ENCODE measurements at places on chromosomes 12 and 14.

DNA sequence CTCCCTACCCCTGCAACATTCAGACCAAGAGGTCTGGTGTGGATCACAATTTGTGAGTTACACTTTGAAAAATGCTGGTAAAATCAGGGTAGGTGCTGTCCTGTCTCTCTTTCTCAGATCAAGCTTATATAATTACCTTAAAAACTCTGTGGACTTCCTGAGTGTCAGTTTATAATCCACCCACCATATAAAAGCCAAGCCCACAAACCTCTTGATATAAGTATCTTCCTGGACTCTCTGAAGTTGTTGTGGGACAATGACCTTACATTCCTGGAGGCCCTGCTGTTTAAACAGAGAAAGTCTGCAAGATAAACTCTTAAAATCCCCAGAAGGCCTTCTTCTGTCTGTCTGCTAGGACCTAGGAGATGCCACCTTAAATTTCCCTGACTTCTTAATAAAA, 11.4 kb upstream of the KTN1 start:
- DNase-seq = no peak

- no peak for DNase-seq
Observed at GRCh38 chr12:14573118-14573517, 5.4 kb upstream of the PLBD1 start.

DNA sequence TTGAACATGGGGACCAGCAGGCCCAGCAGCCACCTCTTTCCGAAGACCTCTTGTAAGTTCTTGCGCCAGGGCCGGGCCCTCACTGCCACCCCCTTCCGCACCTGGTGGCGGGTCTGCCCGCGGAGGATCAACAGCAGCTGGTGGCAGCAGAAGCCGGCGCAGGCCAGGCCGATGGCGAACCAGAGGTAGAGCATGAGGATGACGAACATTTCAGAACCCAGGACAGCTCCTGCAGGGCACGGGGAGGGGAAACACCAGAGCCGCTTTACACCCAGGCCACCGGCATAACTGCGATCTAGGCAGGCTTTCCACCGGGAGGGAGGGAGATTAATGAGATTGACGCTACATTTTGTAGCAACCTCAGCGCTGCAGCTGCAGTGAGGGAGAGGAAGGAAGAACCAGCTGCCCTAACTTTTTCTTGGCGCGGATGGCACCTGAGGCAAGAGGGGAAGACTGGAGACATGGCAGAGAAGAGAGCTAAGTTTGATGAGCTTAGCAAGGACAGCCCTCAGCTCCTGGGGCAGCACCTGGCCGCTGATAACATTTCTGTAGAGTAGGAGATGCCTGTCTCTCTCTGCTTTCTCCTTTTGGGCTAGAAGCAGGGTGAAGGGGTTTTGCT, 7.8 kb downstream of the ZDHHC22 start:
- DNase-seq = peak; percentile 54

- no peak for DNase-seq
Observed at GRCh38 chr12:111435661-111436201, 30.0 kb downstream of the SH2B3 start.

DNA sequence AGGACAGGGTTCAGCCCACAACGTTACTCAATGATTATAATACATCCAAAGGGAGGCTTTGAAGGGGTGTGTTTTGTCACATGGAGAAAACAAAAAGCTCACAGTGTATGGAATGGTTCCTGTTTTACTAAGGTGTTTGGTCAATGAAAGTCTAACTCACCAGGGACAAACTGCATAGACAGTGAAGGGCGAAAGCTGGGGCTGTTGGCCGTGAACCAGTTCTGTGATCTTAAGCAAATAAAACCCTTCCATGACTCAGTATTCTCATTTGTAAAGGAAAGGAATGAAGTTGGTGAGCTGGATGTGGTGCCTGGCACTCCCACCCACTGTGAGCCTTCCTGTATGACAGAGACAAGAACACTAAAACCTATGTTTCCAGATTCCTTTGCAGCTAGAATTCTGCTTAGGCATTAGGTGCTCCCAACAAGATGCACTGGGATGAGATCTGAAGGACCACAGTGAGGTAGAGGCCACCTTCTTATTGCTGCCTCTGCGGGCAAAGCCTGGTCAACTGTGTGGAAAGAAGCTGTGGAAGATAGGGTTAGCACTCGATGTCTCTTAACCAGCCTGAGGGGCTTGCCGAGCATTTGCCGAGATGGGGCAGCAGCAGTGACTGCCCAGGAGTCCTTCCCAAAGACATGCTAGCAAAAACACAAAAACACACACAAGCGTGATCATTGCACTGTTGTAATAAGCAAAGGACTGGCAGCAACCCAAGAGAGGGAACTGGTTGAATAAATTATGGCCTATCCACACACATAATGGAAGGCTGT, 48.5 kb downstream of the VCPKMT start:
- DNase-seq = no peak

GRCh38 chr12:16604596-16605252, 1.2 kb downstream of the LMO3 start:
- no peak for DNase-seq

- no peak for DNase-seq
Observed at GRCh38 chr14:65940056-65940735, 527.7 kb downstream of the FUT8 start.

DNA sequence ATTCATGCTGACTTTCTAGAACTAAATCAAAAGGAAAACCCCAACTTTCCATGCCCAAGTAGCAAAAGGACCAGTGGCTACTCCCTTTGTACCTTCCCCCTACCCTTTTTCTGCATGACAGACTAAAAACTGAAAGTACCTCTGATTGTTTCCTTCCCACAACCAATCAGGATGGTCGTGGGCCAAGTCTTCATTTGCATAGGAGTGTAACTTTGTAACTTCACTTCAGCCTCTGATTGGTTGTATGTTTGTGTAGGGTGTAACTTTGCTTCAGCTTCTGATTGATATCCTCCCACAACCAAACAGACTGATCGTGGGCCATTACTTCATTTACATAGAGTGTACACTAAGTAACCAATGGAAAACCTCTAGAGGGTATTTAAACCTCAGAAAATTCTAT, 96.5 kb downstream of the DENND5B start:
- no peak for DNase-seq

GRCh38 chr12:85523197-85523596, 243.2 kb downstream of the ALX1 start:
- no peak for DNase-seq

DNA sequence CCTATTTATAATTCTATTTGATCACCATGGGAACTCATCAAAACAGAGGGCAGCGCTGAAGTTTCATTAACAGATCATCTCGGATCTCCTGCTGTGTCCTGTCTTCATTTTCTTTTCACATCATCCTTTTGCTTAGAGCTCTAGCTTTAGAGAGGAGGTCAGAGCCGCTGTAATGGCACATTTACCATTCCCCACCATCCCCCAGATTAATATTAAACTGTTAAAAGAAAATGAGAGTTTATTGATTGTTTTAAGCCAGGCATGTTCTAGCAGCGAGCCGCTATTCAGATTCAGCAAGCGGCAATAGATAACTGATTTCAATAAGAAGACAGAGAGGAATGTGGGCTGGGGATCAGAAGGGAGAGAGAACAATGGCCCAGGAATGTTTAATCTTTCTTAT, 308.8 kb downstream of the EGLN3 start:
- no peak for DNase-seq
